ENCODE measurements at places on chromosomes 4 and X.

GRCh38 chr4:107330916-107331315 is 294.8 kb upstream of the DKK2 start:
- DNase-seq = no peak

DNA sequence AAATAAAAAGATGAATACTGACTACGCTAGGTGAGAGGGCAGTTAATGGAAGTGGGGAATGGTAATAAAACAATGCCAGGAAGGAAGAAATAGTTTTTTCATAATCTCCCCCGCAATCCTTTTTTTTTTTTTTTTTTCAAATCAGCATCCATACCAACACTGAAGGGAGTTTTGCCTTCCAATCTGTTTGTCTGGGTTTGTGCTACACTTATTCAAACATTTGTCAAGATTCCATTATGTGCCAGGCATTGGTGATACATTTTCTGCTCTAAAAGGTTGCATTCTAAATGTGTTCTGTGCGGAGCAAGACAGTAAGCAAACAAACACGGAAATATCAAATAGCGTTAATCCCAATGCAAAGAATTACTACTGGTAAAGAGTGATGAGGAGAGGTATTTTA is 437.9 kb upstream of the BOD1L1 start:
- no peak for DNase-seq

DNA sequence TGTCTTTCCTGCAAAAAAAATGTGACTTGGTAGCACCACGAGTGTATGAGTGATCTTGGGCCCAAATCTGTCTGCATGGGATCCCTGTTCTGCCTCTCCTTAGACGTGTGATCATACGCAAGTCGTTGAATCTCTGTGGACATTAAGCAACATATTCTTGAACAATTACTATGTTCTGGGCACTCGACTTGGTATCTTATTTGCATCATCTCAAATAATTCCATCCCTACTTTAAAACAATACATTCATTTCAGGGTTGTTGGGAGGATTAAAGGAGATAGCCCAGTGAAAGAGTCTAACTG is 145.4 kb upstream of the CPEB2 start:
- no peak for DNase-seq

DNA sequence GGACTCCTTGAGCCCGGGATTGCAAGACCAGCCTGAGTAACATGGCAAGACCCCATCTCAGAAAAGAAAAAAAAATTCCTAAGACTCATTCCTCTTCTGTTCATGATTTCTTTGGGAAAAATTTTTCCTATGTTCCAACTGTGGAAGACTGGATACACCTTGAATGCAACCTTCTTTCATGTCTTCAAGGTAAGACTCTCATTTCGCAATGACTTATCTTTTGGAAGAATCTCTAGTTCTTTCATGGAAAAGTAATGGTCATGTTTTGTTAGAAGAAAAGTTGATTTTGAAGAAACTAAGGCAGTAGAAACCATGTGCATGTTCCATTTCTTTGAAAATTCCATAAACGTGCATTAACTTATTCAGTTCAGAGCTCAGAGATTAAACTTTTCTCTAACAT is 26.0 kb upstream of the BBS12 start:
- DNase-seq = no peak

DNA sequence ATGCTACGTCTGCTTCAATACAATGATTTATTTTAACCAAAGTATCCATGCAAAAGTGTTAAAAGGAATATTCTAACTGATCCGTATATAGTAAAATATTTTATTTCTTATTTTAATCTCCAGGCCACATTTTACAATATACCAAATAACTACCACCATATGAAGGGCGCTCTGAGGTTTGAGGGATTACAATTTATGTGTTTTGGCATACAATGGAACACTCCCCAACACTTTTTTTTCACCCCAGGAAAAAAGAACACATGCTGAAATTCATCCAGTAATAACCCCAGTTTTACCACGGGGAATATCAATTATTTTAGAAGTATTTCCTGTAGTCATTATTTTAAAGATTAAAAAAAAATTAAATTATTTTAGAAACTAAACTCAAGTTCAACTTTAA is 65.4 kb downstream of the APBB2 start:
- no peak for DNase-seq

DNA sequence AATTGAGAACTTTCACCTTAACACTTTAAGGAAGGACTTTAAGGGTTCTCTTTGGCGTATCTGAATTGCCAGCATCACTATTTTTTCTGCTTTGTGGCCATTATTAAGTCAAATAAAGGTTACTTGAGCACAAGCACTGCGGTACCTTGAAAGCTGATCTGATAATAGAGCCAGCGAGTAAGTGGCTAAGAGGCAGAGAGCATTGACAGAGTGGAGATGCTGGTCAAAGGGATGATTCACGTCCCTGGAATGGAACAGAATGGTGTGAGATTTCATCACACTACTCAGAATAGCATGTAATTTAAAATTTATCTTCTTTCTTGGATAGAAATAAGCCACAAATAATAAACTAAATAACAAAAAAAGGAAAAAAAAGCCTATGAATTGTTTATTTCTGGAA is 57.1 kb upstream of the NPFFR2 start:
- no peak for DNase-seq

- no peak for DNase-seq
These were observed 254.9 kb upstream of the GATB start for GRCh38 chr4:152015597-152016302.

- no peak for DNase-seq
These were observed 39.3 kb upstream of the CLDN34 start for GRCh38 chrX:9927698-9928482.

DNA sequence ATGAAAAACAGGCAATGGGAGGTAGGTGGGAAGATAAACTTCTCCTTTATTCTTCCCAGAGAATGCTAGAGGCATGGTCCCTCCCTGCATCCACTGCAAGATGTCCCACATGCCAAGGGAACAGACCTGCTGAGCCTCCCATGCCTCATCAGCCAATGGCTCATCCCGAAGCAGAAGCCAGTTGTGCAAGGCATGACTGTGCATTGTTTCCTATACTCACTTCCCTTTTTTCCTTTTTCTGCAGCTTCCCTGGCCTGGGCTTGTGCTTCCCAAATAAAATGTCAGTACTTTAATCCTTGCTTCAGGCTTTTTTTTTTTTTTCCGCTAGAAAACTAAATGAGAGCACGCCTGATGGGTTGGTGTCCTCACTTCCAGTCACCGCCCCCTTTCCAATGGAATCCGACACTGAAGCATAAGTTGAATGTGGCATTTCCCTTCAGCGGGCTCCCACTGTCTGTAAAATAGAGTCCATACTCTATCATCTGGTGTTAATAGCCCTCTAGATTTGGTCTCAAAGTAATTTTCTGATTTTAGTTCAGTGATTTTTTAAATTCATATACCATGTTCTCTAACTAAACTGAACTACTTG is 239.0 kb upstream of the JADE1 start:
- DNase-seq = no peak

- DNase-seq = no peak
These were observed 5.3 kb downstream of the SLC16A2 start for GRCh38 chrX:74426615-74427014.

GRCh38 chrX:108165383-108166111 is 74.0 kb downstream of the ATG4A start:
- no peak for DNase-seq

DNA sequence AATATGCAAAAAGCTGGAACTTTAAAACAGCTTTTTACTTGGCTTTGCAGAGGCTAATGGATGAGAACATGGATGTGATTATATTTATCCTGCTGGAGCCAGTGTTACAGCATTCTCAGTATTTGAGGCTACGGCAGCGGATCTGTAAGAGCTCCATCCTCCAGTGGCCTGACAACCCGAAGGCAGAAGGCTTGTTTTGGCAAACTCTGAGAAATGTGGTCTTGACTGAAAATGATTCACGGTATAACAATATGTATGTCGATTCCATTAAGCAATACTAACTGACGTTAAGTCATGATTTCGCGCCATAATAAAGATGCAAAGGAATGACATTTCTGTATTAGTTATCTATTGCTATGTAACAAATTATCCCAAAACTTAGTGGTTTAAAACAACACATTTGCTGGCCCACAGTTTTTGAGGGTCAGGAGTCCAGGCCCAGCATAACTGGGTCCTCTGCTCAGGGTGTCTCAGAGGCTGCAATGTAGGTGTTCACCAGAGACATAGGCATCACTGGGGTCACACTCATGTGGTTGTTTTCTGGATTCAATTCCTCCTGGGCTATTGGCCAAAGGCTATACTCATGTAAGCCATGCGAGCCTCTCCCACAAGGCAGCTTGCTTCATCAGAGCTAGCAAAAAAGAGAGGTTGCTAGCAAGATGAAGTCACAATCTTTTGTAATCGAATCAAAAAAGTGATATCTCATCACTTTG is 15.6 kb downstream of the TLR8 start:
- DNase-seq = no peak

DNA sequence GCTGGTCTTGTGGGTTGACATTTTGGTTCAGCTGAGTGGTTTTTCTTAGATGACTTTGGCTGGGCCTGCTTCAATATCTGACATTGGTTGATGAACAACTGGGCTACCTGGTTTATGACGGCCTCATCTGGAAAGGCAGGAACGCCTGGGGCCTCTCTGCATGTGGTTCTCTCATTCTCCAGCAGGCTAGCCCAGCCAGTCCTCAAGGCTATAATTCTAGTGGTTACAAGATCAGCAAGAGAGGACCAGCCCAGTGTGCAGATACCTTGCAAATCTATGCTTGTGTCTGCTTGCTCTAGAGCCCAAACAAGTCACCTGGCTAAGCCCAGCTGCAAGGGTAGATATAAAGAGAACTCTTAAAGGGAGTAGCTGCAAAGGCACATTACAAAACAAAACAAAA is 214.2 kb upstream of the PUDP start:
- no peak for DNase-seq

DNA sequence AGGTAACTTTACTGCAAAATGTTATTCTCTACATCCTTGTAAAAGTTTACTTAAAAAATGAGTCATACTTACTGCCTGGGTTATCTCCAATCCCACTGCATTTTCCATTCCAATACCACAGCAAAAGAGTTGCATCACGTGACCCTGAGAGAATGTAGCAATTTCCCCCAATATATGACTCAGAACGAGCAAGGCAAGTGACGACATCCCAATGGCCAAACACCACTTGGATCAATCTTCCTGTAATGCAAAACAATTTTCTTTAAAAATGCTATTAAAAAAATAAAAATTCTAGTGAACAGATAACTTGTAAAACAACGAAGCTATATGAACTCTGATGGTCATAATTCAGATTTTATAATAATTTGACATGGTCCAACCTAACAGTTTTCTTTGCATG is 224.3 kb downstream of the DCLK2 start:
- no peak for DNase-seq

DNA sequence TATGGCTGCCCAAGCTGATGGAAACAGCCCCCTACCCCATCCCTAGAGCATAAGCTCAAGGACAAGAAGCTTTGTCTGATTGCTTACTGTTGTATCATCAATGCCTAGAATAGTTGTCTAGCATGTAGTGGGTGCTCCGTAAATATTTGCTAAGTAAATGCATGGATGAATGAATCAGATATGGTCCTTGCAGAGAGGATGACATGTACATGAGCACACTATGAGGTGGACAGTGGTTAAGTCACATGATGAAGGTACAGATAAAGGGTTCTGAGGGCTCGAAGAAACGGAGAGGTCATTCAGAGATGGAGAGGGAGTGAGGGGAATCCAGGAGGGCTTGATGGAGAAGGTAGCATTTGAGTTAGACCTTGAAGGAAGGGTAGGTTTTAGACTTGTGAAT is 214.2 kb downstream of the RBMX2 start:
- DNase-seq = no peak

GRCh38 chrX:15497865-15498264 is 2.7 kb upstream of the BMX start:
- DNase-seq = no peak

DNA sequence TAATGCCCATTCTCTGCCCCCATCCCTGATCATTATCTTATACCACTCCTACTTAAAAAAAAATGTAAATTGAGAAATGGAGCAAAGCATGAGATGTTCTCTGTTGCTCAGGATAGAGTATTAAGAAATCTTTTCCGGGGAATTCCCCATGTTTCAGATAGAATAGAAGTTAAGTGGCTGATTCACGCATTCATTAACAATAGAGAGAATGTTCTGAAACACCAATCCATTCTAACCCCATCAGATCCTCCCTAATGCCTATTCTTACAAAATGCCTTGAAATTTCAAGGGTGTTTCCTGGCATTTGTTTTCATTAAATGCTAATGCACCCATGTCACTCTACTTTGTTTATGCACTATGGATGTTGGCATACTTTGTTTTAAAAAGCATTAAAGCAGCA is 101.1 kb downstream of the AREG start:
- DNase-seq = no peak

GRCh38 chrX:125131164-125131563 is 188.5 kb upstream of the TEX13C start:
- no peak for DNase-seq

- DNase-seq = no peak
These were observed 345.5 kb downstream of the GRXCR1 start for GRCh38 chr4:43238008-43238407.

DNA sequence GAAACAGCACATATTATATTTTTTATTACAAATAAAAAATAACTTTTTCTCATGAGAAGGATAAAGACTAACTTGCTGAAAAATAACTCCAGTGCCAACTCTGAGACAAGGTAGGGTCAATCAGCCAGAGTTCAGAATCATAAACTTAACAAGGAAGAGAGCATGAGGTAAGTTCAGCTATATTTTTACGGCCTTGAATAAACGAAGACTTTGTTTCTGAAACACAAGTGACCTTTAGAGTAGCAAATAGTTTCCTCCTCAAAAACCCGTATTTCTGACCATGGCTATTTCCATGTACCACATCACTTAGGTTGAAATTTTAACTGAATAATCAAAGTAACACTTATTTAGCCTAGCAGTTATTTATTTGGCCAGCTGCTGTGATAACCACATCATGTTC is 45.5 kb downstream of the PRDM5 start:
- DNase-seq = no peak

GRCh38 chrX:68735266-68735665 is 87.8 kb downstream of the STARD8 start:
- no peak for DNase-seq

DNA sequence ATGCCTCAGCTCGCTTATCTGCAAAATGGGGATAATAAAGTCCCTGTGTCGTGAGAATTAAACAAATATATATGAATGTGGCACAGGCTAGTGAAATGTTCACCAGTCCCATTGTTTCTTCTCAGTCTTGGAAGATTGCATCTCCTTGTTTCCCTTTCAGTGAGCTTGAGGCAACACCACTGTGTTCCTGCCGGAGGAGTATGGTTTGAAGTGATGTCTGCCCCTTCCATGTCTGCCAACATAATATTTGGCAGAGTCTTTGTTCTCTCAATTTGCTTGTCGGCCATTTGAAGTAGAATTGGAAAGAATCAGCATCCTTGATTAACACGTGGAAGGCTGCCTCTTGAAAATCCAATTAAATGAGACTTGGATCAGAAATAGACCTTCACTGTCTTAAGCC is 1088.5 kb upstream of the INTU start:
- DNase-seq = no peak

Measured in CMK (cell line).